ENCODE measurements at places on chromosomes 16 and 17.
A peak's percentile ranks its signal among the peaks of the same experiment; 100 is the strongest.

GRCh38 chr17:45104029-45104428, 28.3 kb downstream of the PLCD3 start:
- no peak for DNase-seq

DNA sequence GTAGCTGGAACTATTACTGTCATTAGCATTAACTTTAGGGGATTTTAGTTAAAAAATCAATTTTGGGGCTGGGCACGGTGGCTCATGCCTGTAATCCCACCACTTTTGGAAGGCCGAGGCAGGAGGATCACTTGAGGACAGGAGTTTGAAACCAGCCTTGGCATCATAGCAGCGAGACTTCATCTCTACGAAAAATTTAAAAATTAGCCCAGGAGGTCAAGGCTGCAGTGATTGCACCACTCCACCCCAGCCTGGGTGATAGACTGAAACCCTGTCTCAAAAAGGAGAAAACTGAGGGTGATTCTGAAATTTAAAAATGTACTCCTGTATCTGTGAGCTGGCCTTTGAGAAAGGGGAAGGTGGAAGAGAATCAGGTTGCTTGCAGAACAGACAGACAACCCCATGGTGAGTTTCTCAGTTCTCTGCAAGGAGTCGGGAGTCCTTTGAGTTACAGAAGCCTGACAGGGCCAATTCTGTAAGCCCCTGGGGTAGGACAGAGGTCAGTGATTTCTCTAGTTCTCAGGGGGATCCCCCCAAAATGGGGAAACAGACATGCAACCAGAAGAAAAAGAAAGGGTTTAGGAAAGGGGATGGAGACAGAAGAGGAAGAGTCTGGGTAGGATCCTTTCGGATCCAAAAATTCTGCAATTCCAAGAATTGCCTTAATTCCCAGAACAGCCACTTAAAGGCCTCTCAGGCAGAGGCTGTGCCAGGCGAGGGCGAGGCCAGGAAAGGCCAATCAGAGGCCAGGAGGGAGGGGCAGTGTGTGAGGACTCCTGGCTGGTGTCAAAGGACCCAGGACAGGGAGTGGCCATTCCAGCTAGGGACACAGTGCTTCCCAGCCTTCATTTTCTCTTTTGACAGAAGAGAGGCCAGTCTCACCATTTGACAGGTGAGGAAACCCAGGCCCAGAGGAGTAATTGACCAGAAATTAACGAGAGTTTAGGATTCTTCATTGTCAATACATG, 6.7 kb downstream of the NUPR1 start:
- no peak for DNase-seq

GRCh38 chr16:14061732-14062259, 9.3 kb upstream of the MRTFB start:
- no peak for DNase-seq

- DNase-seq: peak; percentile 48
Measured at GRCh38 chr16:88533932-88534637, 36.1 kb upstream of the ZC3H18 start.

DNA sequence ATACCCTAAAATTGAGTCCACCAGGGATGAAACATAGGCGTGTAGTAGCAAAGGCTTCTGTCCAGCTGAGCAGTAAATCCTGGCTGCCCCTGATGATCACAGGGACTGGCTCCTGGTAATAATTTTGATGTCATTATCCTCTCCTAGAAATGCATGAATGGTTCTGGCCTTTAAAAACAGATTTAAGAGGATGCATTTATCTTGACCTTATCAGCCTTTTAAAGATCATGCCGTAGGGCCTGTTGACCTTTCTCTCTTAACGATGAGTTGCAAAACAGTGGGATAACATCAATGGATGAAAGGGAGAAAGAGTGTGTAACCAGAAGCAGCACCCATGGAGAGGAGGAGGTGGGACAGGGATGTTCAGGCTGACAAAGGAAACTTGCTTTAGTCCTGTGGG, 128.5 kb downstream of the CA10 start:
- DNase-seq: no peak

- DNase-seq: no peak
Measured at GRCh38 chr17:75872434-75873351, 5.7 kb downstream of the TRIM47 start.

DNA sequence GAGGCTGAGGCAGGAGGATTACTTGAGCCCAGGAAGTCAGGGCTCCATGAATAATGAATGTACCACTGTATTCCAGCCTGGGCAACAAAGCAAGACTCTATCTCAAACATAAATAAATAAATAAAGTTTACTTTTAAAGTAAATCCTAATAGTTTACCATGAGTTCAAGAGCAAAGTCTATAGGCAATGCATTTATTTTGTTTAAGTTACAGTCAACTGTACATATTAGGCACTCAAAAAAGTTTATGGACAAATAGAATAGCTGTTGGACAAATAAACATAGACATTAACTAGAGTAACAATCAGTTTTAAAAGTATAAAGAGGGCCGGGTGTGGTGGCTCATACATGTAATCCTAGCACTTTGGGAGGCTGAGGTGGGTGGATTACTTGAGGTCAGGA, 3.7 kb upstream of the AARSD1 start:
- no peak for DNase-seq

- no peak for DNase-seq
Measured at GRCh38 chr16:27779641-27780164, 229.8 kb downstream of the KATNIP start.

DNA sequence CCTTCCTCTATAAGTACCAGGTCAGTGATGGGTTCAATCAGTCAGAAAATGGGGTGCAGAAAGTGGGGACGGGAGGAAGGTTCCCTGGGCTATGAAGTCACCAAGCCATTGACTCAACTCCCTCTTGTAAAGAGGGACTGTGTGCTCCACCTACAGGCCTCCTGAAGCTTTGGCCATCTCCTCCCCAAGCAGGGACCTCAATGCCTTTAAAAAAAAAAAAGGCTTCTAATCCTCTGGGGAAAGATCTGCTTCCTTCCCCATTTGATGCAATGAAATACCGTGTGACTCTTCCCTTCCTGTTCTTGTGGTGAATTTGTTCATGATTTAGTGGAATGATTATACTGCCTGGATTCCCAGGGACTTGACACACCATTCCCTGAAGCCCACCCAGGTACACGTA, 30.8 kb downstream of the VWA3A start:
- no peak for DNase-seq

GRCh38 chr17:30300818-30301217, 9.1 kb upstream of the BLMH start:
- DNase-seq: no peak

DNA sequence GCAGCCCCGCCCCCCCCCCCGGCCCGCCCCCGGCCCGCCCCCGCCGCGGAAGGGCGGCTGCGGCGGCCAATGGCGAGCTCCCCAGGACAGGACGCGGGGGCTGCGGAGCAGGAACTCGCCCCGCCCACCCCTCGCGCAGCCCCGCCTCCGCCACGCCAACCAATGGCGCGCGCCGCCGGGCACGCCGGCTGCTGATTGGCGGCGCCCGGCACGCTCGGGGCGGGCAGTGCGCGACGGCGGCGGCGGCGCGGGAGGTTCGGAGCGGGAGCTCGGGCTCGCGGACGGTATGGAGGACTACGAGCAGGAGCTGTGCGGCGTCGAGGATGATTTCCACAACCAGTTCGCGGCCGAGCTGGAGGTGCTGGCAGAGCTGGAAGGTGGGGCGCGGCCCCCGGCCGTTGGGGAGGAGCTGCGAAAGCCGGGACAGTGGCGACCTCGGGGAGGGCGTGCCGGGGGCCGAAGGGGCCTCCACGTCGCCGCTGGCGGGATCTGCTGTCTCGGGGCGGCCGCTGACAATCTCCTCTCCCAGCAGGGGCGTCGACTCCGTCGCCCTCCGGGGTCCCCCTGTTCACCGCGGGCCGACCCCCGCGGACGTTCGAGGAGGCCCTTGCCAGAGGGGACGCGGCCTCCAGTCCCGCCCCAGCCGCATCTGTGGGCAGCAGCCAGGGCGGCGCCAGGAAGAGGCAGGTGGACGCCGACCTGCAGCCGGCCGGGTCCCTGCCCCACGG, at the start of gene CHTF18:
Gene CHTF18 (plus strand): TSS at position 222 of the 728 bp plus-strand sequence. CDS start 65 bp downstream, at position 287.
- peak; percentile 87 for DNase-seq

GRCh38 chr17:48026502-48027321, 10.9 kb downstream of the COPZ2 start:
- no peak for DNase-seq

GRCh38 chr16:2777231-2777902, at the start of gene ELOB:
ELOB (minus strand) TSS chr16:2777280; CDS start chr16:2777239, 41 bp downstream.
- DNase-seq: peak; percentile 77

All from occipital lobe (tissue), 3 donors.